ENCODE measurements at places on chromosomes 13 and 19.
A peak's percentile ranks its signal among the peaks of the same experiment; 100 is the strongest.

DNA sequence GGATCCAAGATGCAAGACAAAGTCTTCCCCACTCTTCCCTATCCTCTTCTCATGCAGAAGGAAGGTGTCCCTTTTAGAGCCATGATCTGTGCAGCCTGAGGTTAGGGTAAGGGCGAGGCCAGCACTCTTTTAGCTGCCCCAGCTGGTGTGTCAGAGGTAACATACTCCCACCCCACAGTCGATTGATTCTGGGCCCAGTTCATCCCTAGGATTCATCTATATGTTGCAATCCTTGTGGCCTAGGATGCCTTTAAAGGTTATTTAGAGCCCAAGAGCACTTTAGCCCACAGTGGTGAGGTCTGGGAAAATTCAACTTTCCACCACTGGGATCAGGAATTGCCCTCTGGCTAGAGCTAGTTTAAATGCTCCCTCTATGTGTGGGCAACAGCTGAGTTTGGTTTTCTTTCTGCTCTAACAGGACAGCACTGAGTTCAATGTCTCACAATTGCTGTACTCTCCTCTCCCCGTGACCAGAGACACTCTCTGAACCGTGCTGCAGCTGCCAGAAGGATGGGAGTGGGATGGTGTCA is 201.3 kb upstream of the SERP2 start:
- DNase-seq, result no peak

GRCh38 chr13:40132249-40132648 is 476.8 kb downstream of the COG6 start:
- DNase-seq, result peak; percentile 47

DNA sequence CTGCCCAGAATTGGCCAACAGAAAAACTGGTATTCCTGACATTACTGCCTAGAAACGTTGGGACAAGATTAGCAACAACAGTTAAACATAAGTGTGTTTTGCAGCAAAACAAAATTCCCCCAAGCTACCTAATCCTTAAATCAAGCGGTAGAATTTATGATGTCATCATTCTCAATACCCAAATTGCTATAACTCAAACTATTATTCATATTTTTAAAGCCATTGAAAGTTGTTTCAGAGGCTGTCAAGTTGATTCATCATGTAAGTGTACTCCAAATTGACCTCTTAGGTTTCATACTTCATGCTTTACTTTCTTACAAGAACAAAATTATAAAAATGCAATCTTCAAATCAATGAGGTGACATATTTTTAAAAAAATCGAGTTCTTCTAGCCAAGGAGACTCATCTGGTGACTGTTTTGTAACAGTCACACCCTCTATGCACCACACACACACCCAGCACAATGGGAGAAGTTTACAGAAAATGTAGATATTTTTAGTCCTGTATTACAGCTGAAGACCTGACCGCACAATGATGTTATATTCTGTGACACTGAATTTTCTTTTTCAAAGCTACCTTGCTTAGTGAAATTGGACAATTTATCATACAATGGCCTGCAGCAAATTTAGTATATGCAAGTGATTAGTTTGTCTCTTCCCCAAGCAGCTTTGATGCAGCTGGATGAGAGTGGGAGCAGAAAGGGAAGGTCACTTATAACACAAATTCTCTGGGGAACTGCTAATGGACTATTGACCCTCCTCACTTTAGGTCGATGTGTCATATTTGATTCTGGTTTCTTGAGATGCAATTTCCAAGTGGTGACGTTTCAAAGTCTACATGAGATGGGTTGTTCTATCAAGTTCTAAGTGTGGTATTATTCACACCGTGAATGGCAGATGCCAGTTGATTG is 345.3 kb upstream of the OBI1 start:
- no peak for DNase-seq

GRCh38 chr13:107370015-107370785 is 802.3 kb upstream of the ARGLU1 start:
- no peak for DNase-seq

GRCh38 chr19:41882568-41883462 is at the start of gene ARHGEF1:
TSS of gene ARHGEF1 (plus strand) at chr19:41883184. CDS start at chr19:41888083, 4,899 bp downstream.
- peak; percentile 63 for DNase-seq

DNA sequence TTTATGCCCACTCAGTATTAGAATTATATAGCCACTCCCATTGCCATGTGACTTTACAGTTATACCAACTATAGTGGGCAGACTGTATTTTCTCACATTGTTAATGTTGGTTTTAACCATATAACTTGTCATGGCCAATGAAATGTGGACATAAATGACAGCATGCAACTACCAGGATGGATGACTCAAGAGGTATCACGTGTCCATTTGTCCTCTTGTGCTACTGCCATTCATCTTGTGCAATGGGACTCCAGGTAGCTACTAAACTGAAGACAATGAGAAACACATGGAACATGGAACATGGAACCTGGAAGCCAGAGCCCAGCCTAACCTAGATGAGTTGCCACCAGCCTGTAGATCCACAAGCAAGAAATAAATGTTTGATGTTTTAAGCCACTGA is 242.7 kb upstream of the IPO5 start:
- no peak for DNase-seq

Data from activated CD4-positive, alpha-beta T cell treated with anti-CD3 and anti-CD28 coated beads, Interleukin-2, amount 50 U/mL, for 48 hours (primary cell).